ENCODE measurements at places on chromosomes 6 and 20.

DNA sequence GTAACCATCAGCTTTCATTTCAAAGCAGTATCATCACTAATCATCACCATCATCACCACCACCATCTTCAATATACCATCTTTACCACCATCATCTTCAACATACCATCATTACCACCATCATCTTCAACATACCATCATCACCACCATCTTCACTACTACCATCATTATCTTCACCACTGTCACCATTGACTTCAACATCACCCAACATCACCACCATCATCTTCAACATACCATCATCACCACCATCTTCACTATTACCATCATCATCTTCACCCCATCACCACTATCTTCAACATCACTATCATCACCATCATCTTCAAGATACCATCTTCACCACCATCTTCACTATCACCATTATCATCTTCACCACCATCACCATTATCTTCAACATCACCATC is 40.5 kb upstream of the FRMD1 start:
- no peak for DNase-seq

GRCh38 chr6:55450005-55450404 is 122.7 kb downstream of the GFRAL start:
- DNase-seq: no peak

- peak; percentile 76 for DNase-seq
Measured at GRCh38 chr6:35370124-35370741, 27.9 kb downstream of the PPARD start.

DNA sequence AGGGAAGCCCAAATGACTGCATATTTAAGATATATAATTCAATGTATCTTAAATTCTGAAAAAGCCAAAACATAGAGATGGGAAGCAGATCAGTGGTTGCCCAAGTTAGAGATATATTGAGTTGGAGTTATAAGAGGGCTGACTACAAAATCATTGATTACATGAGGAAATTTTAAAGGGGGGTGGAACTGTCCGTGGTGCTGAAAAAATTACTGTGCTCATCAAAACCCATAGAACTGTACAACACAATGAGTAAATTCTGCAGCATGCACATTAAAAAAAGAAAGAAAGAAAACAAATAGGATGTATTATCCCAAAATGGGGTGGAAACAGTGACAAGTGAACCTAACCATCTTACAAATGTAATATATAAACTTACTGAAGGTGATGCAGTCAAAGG is 100.9 kb downstream of the FUT9 start:
- no peak for DNase-seq

GRCh38 chr20:8408587-8409307 is 276.7 kb downstream of the PLCB1 start:
- DNase-seq: no peak

DNA sequence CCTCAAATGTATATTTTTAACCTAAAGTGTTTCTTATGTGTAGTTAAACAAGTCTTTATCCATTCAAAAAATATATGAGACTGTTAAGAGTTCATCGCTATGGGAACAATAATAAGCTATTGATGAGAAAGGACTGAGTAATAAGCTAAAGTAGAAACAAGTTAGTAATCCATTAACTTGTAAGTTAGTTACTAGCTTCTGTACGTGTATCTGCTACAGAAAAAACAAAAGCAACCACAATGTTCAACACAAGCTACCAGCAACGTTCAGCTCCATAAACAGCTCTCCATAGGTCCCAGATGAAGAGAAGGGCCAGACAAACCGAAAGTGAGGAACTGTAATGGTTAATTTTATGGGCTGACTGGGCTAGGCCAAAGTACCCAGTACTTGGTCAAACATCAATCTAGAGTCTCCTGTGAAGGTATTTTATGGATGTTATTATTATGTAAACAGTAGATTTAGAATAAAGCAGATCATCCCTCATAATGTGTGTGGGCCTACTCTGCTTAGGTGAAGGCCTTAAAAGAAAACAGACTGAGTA is 33.8 kb upstream of the FAM135A start:
- no peak for DNase-seq

GRCh38 chr6:21992178-21992967 is 304.5 kb downstream of the PRL start:
- DNase-seq: peak; percentile 5

DNA sequence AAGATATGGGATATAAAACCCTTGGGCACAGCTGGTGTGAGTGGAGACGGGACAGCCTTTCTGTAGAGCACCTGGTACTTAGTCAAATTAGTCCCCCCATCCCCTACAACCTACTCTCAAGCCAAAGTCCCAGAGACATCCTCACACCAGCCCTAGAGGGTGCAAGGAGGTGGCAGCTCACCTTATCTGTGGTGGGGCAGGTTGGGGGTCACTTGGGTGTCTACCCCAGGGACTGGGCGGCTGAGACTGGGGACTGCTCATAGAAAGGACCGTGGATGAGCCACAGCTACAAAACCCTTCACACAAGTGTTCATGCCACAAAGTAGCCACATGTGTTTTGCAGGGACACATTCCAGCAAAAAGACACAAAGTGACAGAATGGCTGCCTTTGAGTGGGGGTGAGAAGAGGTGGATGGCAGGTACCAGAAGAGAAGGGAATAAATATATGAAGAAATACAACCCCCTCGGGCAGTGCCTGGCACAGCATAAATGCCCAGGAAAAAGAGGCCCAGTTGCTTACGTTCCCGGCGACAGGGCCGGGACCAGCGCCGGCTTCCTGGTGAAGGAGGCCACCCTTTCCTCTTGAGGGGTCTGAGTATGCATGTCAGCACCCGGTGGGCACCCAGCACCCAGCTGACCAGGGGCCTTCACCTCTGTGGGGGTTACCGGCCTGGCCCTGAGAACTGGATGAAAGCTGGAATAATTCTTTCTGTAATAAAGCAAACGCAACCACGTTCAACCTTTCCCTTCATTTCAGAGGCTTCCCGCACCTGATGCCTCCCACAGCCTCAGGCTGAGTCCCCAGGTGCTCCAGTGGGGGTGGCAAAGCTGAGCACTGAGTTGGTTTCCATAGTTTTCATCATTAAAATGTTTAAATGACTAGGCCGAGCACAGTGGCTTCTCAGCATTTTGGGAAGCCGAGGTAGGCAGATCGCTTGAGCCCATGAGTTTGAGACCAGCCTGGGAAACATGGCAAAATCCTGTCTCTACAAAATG is 14.4 kb upstream of the CEBPB start:
- no peak for DNase-seq

DNA sequence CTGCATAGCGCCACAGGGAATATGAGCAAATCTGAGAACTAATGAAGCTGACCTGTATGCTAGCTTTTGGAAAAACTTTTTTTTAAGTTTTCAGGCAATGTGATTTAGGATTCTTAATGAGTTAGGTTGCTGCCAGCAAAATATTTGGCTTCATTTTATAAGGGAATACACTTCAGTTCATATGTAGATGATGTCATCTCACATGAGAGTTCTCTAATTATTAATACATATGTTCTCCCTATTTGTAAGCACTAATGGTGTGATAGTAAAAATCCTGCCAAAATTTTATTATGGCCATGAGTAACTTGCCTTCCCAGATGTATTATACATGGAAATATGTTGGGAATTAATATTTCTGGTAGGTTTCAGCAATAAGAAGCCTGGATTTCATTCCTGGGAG is 573.8 kb downstream of the EPM2A start:
- DNase-seq: no peak

GRCh38 chr6:35396991-35397390 is 54.6 kb downstream of the PPARD start:
- DNase-seq: no peak

- DNase-seq: no peak
Measured at GRCh38 chr20:54004445-54004844, 65.9 kb downstream of the BCAS1 start.

- no peak for DNase-seq
Measured at GRCh38 chr20:42754706-42755105, 435.0 kb downstream of the PTPRT start.

DNA sequence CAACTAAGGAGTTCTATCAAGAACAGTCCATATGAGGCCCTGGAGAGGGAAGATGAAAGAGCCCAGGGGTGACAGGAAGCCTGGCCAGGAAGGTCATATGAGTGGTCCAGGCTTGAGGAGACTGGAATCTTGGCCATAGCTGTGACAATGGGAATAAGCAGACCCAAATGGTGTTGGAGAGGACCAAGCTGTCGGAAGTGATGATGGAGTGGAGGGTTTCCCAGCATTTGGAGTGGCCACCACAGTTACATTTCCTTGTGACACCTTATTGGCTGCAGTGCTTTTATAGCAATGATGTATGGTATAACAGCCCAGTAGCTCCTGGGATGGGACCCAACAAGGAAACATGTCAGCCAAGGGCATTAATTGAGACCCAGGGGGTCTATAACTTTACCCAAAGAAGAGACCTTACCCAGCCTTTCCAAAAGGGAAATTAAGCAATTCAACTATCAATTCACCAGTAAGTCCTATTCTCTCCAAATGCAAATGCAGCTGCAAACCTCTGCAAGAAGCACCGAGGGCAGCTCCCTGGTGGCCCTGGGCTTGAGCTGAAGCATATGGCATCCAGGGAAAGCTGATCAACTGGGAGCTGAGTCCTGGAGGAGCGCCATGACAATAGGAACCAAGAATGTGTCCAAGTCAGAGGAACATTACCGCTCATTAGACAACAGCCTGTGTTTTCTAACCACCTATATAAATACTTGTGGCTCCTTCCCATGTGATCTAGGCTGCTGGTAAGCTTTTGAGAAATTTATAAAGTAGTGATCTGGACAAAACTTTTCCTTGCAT is 219.4 kb downstream of the SOD2 start:
- DNase-seq: no peak

DNA sequence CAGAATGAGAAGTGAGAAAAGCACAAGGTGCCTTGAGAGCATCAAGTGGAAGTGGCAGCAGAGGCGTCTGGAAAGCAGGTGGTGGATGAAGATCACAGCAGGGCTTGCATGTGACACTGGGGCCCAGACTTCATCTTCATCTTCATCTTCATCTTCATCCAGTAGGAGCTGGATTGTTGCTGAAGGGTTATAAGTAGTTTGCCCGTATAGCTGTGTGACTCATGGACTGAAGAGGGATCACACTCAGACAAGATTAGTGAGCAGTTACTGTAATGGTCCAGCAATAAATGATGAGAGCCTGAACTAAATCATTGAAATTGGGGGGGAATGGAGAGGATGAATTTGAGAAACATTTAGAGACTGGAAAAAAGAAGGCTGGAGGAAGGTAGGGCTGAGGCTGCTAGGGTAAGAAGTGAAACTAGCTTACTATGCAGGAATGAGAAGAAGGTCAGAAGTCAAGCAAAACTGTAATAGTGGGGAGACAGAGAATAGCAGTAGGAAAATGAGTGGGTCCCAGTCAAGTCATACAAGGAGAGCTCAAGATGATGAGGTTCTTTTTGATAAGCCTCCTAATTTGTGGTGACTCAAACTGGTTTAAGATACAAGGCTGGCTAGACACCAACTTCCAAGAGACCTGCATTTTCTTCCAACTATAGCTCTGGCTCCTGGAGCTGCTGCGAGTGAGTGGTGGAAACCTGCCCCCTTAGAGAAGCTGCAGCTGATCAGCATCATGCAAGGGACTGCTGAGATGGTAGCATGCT is 92.3 kb upstream of the BEND6 start:
- no peak for DNase-seq

DNA sequence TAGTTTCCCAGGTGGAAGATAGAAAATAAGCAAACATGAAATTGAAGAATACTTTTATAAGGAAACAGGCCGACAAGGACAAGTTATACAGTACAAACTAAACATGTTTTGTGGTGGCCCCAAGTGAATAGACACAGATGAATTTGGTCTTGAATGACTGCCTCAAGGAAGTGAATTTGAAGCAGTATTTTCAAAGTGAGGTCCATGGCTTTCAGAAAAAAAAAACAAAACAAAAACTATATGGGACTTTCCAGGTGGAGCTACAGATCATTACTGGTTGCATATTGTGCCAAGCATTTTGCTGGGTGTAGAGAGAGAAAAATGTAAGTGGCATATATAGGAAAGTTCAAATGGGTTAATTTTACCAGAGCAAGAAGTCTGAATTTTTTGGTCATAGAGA is 68.8 kb downstream of the CYB5R4 start:
- no peak for DNase-seq

DNA sequence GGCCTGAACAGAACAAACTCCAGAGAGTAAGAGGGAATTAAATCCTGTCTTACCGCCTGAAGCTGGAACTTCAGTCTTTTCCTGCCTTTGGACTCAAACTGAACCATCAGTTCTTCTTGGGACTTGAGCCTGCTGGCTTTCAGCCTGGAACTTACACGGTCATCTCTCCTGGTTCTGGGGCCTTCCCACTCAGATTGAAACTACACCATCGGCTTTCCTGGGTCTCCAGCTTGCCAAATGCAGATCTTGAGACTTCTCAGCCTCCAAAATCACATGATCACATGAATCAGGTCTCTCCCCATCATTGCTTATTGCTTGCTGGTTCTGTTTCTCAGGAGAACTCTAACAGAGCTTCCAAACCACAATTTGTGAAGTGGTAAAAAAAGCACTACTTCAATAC is 276.3 kb downstream of the KIF16B start:
- no peak for DNase-seq

- no peak for DNase-seq
Measured at GRCh38 chr20:63886054-63886419, 8.9 kb upstream of the DNAJC5 start.
